Ammon's horn (tissue), 1 donor: ENCODE measurements at places on chromosomes 5 and 9.
A peak's percentile ranks its signal among the peaks of the same experiment; 100 is the strongest.

- peak; percentile 89 for DNase-seq
Observed at GRCh38 chr5:1801222-1801966, at the start of gene NDUFS6. Gene NDUFS6 (plus strand): TSS chr5:1801407. CDS start chr5:1801418, 11 bp downstream.

DNA sequence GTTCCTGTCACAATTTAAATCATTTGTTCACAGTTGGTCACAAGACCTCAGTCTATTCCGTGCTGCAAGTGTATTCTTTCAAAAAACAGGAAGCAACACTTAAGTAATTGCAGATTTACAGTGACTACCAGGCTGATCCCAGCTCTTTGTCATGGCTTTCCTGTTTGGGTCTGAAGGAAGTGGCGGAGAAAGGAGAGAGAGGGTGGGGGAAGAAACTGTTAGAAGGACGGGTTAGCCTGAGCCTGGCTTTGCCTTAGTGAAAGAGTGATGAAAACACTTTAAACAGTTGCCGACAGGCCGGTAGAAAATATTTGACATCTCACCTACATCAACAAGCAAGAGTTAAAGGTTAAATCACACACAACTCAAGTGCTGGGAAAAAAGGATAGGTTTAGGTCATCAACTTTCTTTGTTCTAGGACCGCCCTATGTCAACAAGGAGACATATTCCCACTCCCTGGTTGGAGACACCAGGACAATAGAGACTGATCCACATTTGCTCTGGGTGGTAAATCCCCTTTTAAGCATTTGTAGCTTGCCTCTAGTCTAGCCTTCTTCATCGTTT is 102.2 kb upstream of the DAB2 start:
- peak; percentile 35 for DNase-seq

GRCh38 chr5:78221964-78222451 is 72.5 kb downstream of the AP3B1 start:
- DNase-seq, result no peak

DNA sequence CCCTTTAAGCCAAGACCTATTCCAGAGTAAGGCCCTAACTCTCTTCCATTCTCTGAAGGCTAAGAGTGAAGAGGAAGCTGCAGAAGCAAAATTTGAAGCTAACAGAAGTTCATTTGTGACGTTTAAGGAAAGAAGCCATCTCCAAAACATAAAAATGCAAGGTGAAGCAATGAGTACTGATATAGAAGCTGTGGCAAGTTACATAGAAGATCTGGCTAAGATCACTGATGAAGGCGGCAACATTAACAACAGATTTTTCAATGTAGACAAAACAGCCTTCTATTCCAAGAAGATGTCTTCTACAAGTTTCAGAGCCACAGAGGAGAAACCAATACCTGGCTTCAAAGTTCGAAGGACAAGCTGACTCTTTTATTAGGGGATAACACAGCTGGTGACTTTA is 1143.4 kb downstream of the CDH12 start:
- DNase-seq, result no peak

GRCh38 chr5:177311392-177311722 is 341 bp downstream of the MXD3 start:
- no peak for DNase-seq

DNA sequence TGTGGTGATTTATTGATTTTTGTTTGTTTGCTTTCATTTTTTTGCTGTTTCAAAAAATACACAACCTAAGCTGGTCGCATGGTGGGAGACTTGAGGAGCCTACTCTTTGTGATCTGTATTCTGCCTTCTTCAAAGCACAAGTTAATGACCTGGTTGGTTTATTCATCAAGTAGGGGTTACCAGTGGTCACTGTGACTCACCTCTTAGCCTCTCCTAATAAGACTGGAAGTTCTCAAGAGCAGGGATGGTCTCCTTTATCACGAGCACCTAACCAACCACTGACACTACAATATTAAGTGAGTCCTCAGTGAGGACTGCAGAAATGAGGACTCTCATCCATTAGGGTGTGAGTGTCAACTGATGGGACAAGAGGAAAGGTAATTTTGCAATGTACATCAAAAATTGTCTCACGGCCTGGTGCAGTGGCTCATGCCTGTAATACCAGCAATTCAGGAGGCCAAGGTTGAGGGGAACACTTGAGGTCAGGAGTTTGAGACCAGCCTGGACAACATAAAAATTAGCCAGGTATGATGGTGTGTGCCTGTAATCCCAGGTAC is 13.6 kb upstream of the MTMR12 start:
- no peak for DNase-seq

GRCh38 chr9:129068990-129069861 is 11.7 kb upstream of the DOLPP1 start:
- DNase-seq, result peak; percentile 83

GRCh38 chr5:42848545-42848944 is 36.9 kb upstream of the SELENOP start:
- DNase-seq, result no peak

- no peak for DNase-seq
Observed at GRCh38 chr5:93831449-93831848, 90.0 kb upstream of the POU5F2 start.
